ENCODE measurements at places on chromosomes 3 and 15. TPM values are rescaled to one million over a fixed set of nuclear protein-coding genes. Genes with fewer than 3 reads are reported as not detected.

GRCh38 chr3:57617739-57618138 lies 20.6 kb upstream of the ARF4 start:
- DNase-seq: no peak

GRCh38 chr3:72271216-72271615 lies 486.3 kb upstream of the PROK2 start:
- peak; percentile 68 for DNase-seq

DNA sequence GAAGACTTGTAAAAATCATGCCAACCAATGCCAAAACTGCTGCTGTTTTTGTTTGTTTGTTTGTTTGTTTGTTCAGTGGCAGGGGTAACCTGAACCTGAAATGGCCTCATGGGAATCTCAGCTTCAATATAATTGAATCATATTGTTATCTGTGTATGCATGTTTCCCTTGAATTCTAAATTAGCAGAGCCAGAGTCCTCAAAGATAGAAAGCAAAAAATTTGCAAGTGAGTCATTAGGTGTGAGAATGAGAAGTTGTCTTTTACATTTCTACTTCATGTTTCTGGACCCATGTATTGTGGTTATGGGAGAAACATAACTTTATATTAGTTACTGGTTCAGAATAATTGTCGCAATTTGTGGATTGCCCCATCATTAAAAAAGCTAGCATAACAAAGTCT lies 249.2 kb downstream of the DOCK3 start:
- DNase-seq: no peak

GRCh38 chr15:58777107-58777506 lies 6.0 kb downstream of the MINDY2 start:
- DNase-seq: no peak

- DNase-seq: no peak
These were observed 22.6 kb upstream of the UMPS start for GRCh38 chr3:124707656-124708062.

GRCh38 chr15:95226835-95227234 lies 995.5 kb downstream of the MCTP2 start:
- no peak for DNase-seq

DNA sequence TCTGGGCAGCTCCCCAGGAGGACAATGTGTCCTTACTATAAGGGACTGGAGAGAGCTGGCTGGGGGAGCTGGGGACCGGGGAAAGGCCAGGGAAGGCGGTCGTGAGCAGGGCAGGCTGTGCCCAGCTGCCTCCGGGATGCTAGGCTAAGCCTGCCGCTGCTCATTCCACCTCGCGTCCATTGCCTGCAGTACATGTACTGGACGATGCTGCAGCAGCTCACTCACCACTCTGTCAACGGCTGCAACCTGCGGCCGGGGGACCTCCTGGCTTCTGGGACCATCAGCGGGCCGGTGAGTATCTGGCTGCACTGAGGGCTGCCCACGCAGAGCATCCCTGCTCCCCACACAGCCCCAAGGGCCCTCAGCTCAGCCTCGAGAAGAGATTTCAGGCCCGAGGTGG lies 27.1 kb downstream of the FAH start:
- no peak for DNase-seq

GRCh38 chr3:10848261-10848660 lies 32.2 kb downstream of the SLC6A11 start:
- DNase-seq: no peak

ABHD17C gene
- polyA plus RNA-seq: 3.3 TPM

- no peak for DNase-seq
These were observed 33.1 kb downstream of the PRR20G start for GRCh38 chr3:127254730-127255129.

ALPK3 gene
- 65.8 TPM for polyA plus RNA-seq

GRCh38 chr3:46354478-46354877 lies 567 bp downstream of the CCR2 start:
- no peak for DNase-seq

- DNase-seq: no peak
These were observed 16.0 kb downstream of the SEC61A1 start for GRCh38 chr3:128068156-128068620.

- DNase-seq: peak; percentile 8
These were observed 15.5 kb upstream of the CCDC33 start for GRCh38 chr15:74220475-74221248.

GRCh38 chr15:95051861-95052260 lies 820.5 kb downstream of the MCTP2 start:
- DNase-seq: no peak

PPP1R14D gene
- polyA plus RNA-seq: not detected

- DNase-seq: no peak
These were observed 6.0 kb downstream of the SLC6A1 start for GRCh38 chr3:10998542-10998941.

DNA sequence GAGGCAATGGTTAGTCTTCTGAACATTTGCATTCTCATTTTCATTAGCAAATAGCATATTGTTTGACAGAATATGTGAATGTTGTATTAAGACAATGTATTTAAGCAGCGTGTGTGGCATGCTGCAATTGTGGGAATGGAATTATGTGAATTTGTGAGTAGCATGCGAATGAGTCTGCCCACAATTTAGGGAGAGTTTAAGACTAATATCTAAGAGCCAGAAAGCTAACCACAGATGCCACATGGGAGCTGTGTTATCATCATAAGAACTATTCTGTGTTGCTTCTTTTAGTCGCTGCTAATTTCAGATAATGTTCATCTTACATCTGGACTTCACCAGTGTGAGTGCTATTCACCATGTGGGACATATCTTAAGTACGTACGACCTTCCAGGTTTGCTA lies 494.5 kb downstream of the RBMS3 start:
- no peak for DNase-seq

SLC2A2 gene
- polyA plus RNA-seq: not detected

PHLDB2 gene
- 9.5 TPM for polyA plus RNA-seq

NUP210 gene
- polyA plus RNA-seq: 2.0 TPM

PCOLCE2 gene
- 172 TPM for polyA plus RNA-seq

GRCh38 chr3:50408443-50408944 lies 49.2 kb upstream of the TMEM115 start:
- no peak for DNase-seq

DCBLD2 gene
- 13.6 TPM for polyA plus RNA-seq

IGDCC3 gene
- 0.09 TPM for polyA plus RNA-seq

- DNase-seq: no peak
These were observed 54.5 kb upstream of the GOLGA6B start for GRCh38 chr15:72599855-72600464.

DNA sequence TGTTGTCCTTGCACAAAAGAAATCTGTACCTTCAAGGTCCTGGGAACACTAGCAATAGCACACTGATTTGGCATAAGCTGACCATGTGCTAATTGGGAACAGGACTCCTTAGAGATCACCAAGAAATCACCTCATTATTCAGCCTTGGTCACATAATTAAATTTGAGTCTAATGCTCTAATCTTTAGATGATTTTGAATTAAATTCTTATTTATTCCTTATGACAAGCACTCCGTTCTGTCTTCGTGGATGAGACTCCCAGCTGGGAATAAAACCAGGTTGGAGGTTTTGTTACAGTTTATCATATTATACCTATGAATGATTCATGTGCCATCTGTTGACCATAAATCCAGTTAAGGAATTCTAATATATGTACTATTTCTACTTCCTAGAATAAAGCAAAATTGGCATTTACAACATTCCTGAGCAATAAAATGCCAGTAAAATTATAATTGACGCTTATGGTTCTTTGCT lies 162.2 kb downstream of the MYRIP start:
- no peak for DNase-seq

RLBP1 gene
- polyA plus RNA-seq: not detected

LYZL4 gene
- not detected for polyA plus RNA-seq

- DNase-seq: no peak
These were observed 164.5 kb downstream of the WNT7A start for GRCh38 chr3:13715167-13715954.

DNA sequence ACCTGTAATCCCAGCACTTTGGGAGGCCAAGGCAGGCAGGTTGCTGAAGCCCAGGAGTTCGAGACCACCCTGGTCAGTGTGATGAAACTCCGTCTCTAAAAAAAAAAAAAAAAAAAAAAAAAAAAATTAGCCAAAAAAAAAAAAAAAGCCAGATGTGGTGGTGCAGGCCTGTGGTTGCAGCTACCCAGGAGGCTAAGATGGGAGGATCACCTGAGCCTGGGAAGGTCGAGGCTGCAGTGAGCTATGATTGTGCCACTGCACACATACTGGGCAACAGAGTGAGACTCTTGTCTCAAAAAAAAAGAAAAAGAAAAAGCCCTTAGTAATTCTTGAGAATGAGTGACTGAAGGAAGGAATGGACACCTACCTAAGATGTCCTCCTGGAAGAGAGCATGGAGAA lies 105.1 kb downstream of the VGLL4 start:
- DNase-seq: no peak

IL20RB gene
- 0.57 TPM for polyA plus RNA-seq

DNA sequence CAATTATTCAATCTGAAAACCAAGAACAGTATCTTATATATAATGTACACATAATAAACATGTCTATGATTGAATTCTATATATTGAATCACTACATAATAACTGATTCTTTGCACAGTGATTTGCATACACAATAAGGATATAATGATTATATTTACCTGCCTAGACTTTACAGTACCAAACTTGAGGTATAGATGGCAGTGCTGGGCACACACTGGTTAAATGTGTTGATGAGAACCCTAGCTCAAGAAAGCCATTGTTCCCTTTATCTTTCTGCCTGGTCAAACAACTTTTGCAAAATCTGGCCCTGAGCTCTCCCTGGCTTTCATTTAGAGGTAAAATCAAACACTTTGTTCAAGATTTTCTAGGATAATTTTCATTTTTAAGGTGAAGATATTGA lies 697.7 kb downstream of the TUSC7 start:
- DNase-seq: no peak

CSPG5 gene
- 0.86 TPM for polyA plus RNA-seq

CFAP161 gene
- 0.32 TPM for polyA plus RNA-seq

ZIC1 gene
- not detected for polyA plus RNA-seq

GRCh38 chr15:69319384-69320375 lies 21.0 kb downstream of the PAQR5 start:
- DNase-seq: no peak

- no peak for DNase-seq
These were observed 2.8 kb upstream of the DNAH1 start for GRCh38 chr3:52313188-52313773.

- no peak for DNase-seq
These were observed 450.5 kb upstream of the AZI2 start for GRCh38 chr3:28799084-28799483.

GRCh38 chr3:42803414-42804105 lies 730 bp downstream of the HIGD1A start:
- peak; percentile 78 for DNase-seq

PLIN1 gene
- polyA plus RNA-seq: 38.8 TPM

SH2D7 gene
- polyA plus RNA-seq: 0.02 TPM

- DNase-seq: no peak
These were observed 35.0 kb upstream of the VGLL3 start for GRCh38 chr3:87025661-87026645.

FMN1 gene
- polyA plus RNA-seq: 0.63 TPM
